ENCODE measurements at places on chromosomes 3 and 15. TPM values are rescaled to one million over a fixed set of nuclear protein-coding genes. Genes with fewer than 3 reads are reported as not detected.
A peak's percentile ranks its signal among the peaks of the same experiment; 100 is the strongest.

GRCh38 chr3:1442271-1442670 is 349.4 kb downstream of the CNTN6 start:
- DNase-seq, result no peak
- peak overlapping the region; percentile 46 for H3K27ac ChIP-seq
- H3K4me1 ChIP-seq, result peaks cover 17% of the 10 kb centered on the region
- no peaks in the 10 kb centered on the region for H3K27me3 ChIP-seq
- no peak overlapping the region for H3K4me3 ChIP-seq

DNA sequence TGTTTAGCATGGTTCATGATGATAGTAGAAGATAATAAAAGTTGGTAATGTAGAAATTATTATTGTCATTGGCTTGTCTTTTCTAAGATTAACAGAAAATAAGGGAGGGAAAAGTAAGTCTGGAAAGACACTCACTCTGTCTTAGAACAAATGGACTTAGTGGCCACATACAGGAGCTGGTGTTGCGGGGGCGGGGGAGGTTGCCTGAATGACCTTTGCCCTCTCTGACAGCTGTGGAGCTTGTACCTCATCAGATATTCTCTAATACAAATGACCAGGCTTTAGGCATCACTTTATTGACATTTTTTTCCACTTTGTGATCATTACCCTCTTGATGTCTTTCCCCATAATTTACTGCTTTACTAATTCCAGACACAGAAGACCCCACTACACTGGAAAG is 5.9 kb downstream of the TAGLN3 start:
- DNase-seq, result no peak
- no peak overlapping the region for H3K4me3 ChIP-seq
- peaks cover 3% of the 10 kb centered on the region for H3K4me1 ChIP-seq
- no peak overlapping the region for H3K27ac ChIP-seq
- no peaks in the 10 kb centered on the region for H3K36me3 ChIP-seq

DNA sequence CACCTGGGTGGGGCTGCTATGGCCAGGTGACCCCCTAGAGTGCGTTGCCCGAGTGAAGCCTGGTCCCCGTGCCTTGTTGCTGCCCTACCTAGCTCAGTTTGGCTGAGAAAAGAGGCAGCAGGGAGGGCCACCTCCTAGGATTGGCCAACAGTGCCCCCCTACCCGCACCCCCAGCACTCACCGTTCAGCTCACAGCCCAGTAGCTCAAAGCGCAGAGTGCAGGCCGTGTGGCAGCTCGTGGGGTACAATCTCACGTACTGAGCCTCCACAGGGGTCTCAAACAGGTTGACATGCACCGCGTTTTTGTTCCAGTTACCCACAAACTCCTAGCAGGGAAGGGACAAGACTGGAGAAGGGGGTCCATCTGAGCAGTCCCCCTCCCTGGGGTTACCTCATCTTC is 7.6 kb downstream of the MFGE8 start:
- no peaks in the 10 kb centered on the region for H3K27me3 ChIP-seq
- H3K4me3 ChIP-seq, result no peak overlapping the region
- no peak for DNase-seq
- no peaks in the 10 kb centered on the region for H3K36me3 ChIP-seq
- no peak overlapping the region for H3K27ac ChIP-seq

DNA sequence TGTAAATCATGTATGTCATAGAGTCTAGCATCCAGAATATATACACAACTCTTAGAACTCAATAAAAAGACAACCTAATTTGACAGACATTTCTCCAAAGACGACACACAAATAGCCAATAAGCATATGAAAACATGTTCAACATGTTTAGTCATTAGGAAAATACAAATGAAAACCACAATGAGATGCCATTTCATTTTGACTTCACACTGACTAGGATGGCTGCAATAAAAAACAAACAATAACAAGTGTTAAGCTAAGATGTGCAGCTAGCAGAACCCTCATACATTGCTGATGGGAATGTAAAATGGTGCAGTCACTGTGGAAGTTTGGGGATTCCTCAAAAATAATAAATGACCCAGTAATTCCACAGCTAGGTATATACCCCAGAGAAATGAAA is 16.4 kb downstream of the SPG11 start:
- H3K4me3 ChIP-seq, result no peak overlapping the region
- no peaks in the 10 kb centered on the region for H3K27me3 ChIP-seq
- DNase-seq, result no peak
- H3K27ac ChIP-seq, result no peak overlapping the region

DNA sequence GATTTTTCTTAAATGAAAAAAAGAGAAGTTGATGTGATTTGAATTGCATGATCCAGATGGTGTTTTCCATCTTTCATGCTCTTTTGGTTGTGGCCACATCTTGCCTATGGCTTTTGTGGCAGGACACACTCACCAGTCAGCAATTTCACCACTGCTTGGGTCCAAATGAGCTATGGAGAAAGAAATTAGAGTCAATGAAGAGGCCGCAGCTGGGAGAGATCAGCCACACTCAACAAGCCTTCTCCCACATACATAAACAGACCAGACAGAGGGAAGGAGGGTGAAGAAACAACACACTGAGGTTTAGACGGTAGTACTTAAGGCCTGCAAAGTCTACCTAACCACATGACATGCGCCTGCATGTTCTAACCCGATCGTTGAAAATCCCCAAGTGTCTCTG is 110.7 kb upstream of the CDIN1 start:
- H3K27me3 ChIP-seq, result no peaks in the 10 kb centered on the region
- no peaks in the 10 kb centered on the region for H3K4me1 ChIP-seq
- H3K4me3 ChIP-seq, result no peak overlapping the region

- no peaks in the 10 kb centered on the region for H3K27me3 ChIP-seq
- peaks cover 50% of the 10 kb centered on the region for H3K36me3 ChIP-seq
- H3K4me1 ChIP-seq, result no peaks in the 10 kb centered on the region
- H3K27ac ChIP-seq, result no peak overlapping the region
- DNase-seq, result no peak
- no peak overlapping the region for H3K4me3 ChIP-seq
Observed at GRCh38 chr3:17442332-17443049, 299.9 kb downstream of the TBC1D5 start.

- H3K4me1 ChIP-seq, result peaks cover 5% of the 10 kb centered on the region
- H3K36me3 ChIP-seq, result no peaks in the 10 kb centered on the region
- H3K27ac ChIP-seq, result no peak overlapping the region
- DNase-seq, result no peak
- H3K27me3 ChIP-seq, result no peaks in the 10 kb centered on the region
Observed at GRCh38 chr3:171494457-171495109, 34.4 kb upstream of the TNIK start.

DNA sequence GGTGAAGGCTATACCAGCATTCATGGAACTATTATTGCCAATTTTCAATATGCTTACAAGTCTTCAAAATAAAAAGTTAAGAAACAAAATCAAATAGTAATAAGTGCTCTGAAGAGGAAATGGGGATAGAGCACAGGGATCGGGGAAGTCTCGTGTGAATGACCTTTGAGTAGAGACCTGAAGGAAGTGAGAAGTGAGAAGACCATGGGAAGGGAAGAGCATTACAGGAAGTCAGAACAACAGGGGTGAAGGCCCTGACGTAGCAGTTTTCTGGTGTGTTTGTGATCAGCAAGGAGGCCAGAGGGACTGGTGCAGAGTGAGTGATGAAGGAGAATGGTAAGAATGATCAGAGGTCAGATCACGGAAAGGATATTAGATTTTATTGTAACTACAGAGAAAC is 48.1 kb downstream of the STAC start:
- H3K4me3 ChIP-seq, result no peak overlapping the region
- no peaks in the 10 kb centered on the region for H3K27me3 ChIP-seq
- no peak for DNase-seq
- no peaks in the 10 kb centered on the region for H3K36me3 ChIP-seq
- H3K27ac ChIP-seq, result no peak overlapping the region

GRCh38 chr3:32420126-32421038 is 28.7 kb downstream of the CMTM7 start:
- DNase-seq, result peak; percentile 51
- no peaks in the 10 kb centered on the region for H3K36me3 ChIP-seq
- peak overlapping the region; percentile 88 for H3K27ac ChIP-seq

GRCh38 chr3:131082246-131082645 is 55.6 kb downstream of the NEK11 start:
- H3K27me3 ChIP-seq, result no peaks in the 10 kb centered on the region
- H3K36me3 ChIP-seq, result no peaks in the 10 kb centered on the region
- H3K4me1 ChIP-seq, result peaks cover 3% of the 10 kb centered on the region
- H3K27ac ChIP-seq, result no peak overlapping the region
- no peak overlapping the region for H3K4me3 ChIP-seq

GRCh38 chr15:22786868-22787698 is 639 bp downstream of the NIPA1 start:
- no peaks in the 10 kb centered on the region for H3K27me3 ChIP-seq
- peaks cover 42% of the 10 kb centered on the region for H3K4me1 ChIP-seq
- peaks cover 6% of the 10 kb centered on the region for H3K36me3 ChIP-seq
- peak overlapping the region; percentile 86 for H3K4me3 ChIP-seq
- peak; percentile 52 for DNase-seq

DNA sequence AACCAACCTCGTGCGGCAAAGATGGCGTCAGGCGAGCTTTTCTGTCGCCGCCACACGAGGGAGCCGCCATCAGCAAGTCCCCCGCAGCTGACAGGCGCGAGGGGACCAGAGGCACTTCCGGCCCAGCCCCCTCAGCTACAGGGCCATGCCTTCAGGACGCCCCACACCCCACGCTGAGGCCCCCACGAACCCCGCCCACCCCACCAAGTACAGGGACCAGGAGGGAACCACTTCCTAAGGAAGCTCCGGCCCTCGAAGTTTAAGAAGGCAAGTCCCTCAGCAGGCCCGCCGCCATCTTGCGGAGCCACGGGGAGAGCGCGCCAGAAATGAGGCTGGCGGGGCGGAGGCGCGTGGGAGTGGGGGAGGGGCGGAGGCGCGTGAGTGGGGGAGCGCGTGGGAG is 790 bp downstream of the DAZL start:
- H3K4me1 ChIP-seq, result peaks cover 6% of the 10 kb centered on the region
- no peak for DNase-seq
- peaks cover 5% of the 10 kb centered on the region for H3K27me3 ChIP-seq
- H3K27ac ChIP-seq, result no peak overlapping the region
- no peak overlapping the region for H3K4me3 ChIP-seq
- H3K36me3 ChIP-seq, result no peaks in the 10 kb centered on the region

- H3K27me3 ChIP-seq, result no peaks in the 10 kb centered on the region
- H3K4me3 ChIP-seq, result no peak overlapping the region
- no peaks in the 10 kb centered on the region for H3K36me3 ChIP-seq
- no peak overlapping the region for H3K27ac ChIP-seq
Observed at GRCh38 chr3:76096836-76097588, 311.7 kb upstream of the ZNF717 start.

DNA sequence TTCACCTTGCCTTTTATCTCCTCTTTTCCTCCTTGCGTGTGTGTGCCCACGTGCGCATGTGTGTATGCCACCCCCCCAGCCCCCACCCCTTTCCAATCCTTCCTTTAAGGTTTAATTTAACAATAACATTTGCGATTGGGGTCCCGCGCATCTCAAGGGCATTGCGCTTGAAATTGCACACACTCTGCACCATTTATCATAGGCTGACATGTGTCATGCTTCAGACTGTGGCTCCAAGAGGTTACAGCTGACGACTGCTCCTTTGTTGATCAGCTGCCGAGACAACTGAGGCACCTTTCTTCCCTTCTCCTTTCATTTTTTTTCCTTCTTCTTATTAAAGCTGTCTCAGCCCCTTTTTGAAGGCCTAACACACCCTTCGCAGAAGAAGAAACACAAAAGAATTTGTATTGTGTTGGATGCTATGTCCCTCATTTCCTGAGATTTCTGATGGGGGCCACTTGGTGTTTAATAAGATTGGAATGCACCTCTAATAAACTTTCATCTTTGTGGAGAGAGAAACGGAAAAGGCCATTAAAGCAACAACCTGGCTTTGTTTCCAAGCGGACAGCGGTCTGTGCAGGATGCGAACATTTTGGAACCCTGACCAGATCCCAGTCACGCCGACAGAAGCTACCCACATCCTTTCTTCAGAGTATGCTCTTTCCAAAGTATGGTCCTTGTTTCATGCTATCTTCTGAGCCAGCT is 470.1 kb downstream of the MCTP2 start:
- no peaks in the 10 kb centered on the region for H3K27me3 ChIP-seq
- H3K27ac ChIP-seq, result no peak overlapping the region
- H3K4me3 ChIP-seq, result no peak overlapping the region
- no peak for DNase-seq

DNA sequence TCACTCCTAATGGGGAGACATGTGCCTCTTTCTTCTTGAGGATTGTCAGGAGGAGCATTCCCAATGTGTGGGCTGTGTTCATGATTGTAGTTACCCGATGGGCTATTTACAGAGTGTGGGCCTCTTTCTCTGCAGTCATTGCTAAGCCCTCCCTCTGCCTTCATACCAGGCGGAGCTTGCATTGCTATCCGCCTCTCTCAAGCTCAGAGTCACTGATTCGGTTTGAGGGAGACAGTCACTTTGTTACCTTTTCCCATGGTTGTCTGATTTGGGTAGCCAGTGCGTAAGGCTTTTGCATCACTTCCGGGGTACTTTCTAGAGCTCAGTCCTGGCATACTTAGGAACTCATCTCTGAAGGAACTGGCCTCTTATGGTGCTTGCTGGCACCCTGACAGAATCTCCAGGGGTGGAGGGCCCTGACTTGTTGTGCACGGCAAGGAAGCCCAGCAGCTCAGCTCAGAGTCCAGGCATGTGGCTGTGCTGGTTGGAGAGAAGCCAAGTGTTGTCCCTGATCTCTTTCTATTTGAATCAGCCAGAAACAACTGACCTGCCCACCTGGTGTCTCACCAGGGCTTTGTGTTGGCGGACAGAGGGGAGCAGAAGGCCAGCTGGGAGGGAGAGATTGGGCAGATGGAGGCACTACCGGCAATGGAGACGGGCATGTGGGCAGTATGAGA is 79.8 kb downstream of the EPHB1 start:
- no peaks in the 10 kb centered on the region for H3K4me1 ChIP-seq
- H3K27ac ChIP-seq, result no peak overlapping the region
- DNase-seq, result no peak
- H3K36me3 ChIP-seq, result no peaks in the 10 kb centered on the region
- H3K4me3 ChIP-seq, result no peak overlapping the region

- no peak for DNase-seq
- H3K27me3 ChIP-seq, result no peaks in the 10 kb centered on the region
- no peak overlapping the region for H3K27ac ChIP-seq
- H3K4me1 ChIP-seq, result peaks cover 6% of the 10 kb centered on the region
- no peak overlapping the region for H3K4me3 ChIP-seq
Observed at GRCh38 chr3:129655291-129655700, 48.8 kb upstream of the PLXND1 start.

GRCh38 chr3:171462224-171462623 is 2.0 kb upstream of the TNIK start:
- H3K27me3 ChIP-seq, result peaks cover 19% of the 10 kb centered on the region
- H3K4me1 ChIP-seq, result peaks cover 39% of the 10 kb centered on the region
- no peak overlapping the region for H3K27ac ChIP-seq
- peak overlapping the region; percentile 56 for H3K4me3 ChIP-seq

GRCh38 chr3:166818464-166818863 is 561.6 kb downstream of the ZBBX start:
- no peaks in the 10 kb centered on the region for H3K27me3 ChIP-seq
- DNase-seq, result no peak
- H3K4me3 ChIP-seq, result no peak overlapping the region

GRCh38 chr3:48614044-48614443 is 4.6 kb upstream of the UQCRC1 start:
- no peak overlapping the region for H3K4me3 ChIP-seq
- H3K27me3 ChIP-seq, result no peaks in the 10 kb centered on the region
- H3K4me1 ChIP-seq, result peaks cover 5% of the 10 kb centered on the region
- peaks cover 3% of the 10 kb centered on the region for H3K36me3 ChIP-seq
- no peak for DNase-seq

- peaks cover 21% of the 10 kb centered on the region for H3K4me1 ChIP-seq
- peak overlapping the region; percentile 67 for H3K4me3 ChIP-seq
- no peak for DNase-seq
- peak overlapping the region; percentile 84 for H3K27ac ChIP-seq
- no peaks in the 10 kb centered on the region for H3K27me3 ChIP-seq
- H3K36me3 ChIP-seq, result peaks cover 51% of the 10 kb centered on the region
Observed at GRCh38 chr15:90750186-90750585, 33.0 kb downstream of the BLM start.

Gene TMEM212
- total RNA-seq, result not detected

Gene SAMMSON
- total RNA-seq, result not detected

Gene GNAT1
- not detected for total RNA-seq
